Activated T-helper 2 cell treated with anti-CD3 and anti-CD28 coated beads, Interferon-gamma antibody, Interleukin-2, Interleukin-4, amounts not matched to agents 10 μg/mL and 5 μg/mL and 100 μg/mL, durations not matched to agents 14 hours and 24 hours and 36 hours (primary cell): ENCODE measurements at places on chromosomes 4 and X.

DNA sequence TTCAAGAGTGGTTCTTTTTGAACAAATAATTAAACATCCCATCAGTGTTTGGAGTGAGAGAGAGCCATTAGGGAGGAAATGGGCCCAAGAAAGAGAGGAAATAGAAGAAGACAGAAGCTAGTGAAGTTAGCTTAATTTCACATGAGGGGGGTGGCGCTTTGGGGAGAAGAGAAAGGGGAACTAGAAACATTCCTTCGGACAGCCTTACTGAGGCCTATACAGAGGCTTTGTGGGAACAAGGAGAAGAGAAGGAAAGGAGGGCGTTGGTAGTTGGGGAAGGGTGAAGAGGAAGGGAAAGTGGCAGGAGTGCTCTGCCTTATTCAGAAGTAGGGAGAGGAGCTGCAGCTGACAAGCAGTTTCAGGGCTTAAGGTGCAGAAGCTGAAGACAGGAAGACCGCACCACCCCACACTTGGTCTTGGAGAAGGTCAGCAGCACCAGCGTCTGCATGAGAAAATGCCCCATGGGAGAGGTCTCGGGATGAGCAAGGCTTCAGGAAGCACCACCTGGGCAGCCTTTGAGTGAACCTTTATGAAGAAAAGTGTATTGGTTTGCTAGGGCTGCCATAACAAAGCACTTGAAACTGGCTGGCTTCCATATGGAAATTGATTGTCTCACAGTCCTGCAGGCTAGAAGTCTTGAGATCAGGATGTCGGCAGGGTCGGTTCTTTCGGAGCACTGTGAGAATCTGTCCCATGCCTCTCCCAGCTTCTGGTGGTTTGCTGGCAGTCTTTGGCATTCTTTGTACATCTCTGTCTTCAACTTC lies 85.1 kb downstream of the KIT start:
- H3K27me3 ChIP-seq: no peaks in the 10 kb centered on the region
- H3K36me3 ChIP-seq: no peaks in the 10 kb centered on the region
- DNase-seq: no peak
- H3K4me1 ChIP-seq: peaks cover 10% of the 10 kb centered on the region
- H3K27ac ChIP-seq: no peak overlapping the region
- H3K4me3 ChIP-seq: no peak overlapping the region

- H3K27ac ChIP-seq: no peak overlapping the region
- H3K27me3 ChIP-seq: no peaks in the 10 kb centered on the region
These were observed 3.4 kb downstream of the MAGEE2 start for GRCh38 chrX:75781611-75782010.

DNA sequence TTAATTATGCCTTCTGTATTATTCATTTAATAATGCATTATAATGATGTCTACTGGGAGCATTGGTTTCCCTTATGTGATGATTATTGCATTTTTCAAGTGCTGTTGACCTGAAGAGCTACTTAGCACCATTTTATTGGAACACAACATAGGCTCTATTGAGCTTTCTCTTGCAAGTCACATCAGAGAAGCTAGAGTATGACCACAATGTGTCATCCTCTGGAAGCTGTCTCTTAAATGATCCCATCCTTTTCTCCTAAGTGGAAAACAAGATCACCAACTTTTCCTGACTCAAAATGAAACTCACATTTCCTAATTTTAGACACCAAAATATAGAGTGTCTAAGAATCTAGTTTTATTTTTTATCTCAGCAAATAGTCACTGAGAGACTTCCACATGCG lies 1451.9 kb downstream of the PCDH7 start:
- no peaks in the 10 kb centered on the region for H3K27me3 ChIP-seq
- H3K36me3 ChIP-seq: no peaks in the 10 kb centered on the region
- no peak overlapping the region for H3K4me3 ChIP-seq
- no peak for DNase-seq
- H3K27ac ChIP-seq: no peak overlapping the region

DNA sequence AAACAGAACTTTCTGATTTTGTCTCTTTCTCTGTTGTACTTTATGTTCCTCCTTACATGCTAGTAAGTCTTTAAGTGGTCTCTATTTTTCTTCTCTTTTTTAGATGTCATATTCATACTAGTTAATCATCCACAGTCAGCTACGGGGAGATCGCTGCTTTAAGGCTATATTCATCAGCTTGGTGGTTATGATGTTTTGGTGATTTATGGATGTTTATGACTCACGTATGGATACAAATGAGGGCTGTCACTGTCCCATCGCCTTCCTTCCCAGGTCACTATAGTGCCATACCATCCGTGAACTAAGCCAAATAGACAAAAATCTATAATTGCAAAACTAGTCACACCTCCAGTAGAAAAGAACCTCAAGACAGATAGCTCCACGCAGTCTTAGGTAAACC lies 296.8 kb upstream of the AADAT start:
- H3K4me1 ChIP-seq: no peaks in the 10 kb centered on the region
- H3K36me3 ChIP-seq: no peaks in the 10 kb centered on the region
- no peak overlapping the region for H3K27ac ChIP-seq
- no peak overlapping the region for H3K4me3 ChIP-seq

GRCh38 chr4:54173281-54173912 lies 55.7 kb upstream of the PDGFRA start:
- H3K36me3 ChIP-seq: no peaks in the 10 kb centered on the region
- no peaks in the 10 kb centered on the region for H3K4me1 ChIP-seq
- no peak overlapping the region for H3K27ac ChIP-seq
- no peak for DNase-seq

- no peak overlapping the region for H3K27ac ChIP-seq
- H3K4me1 ChIP-seq: no peaks in the 10 kb centered on the region
- no peak overlapping the region for H3K4me3 ChIP-seq
- H3K27me3 ChIP-seq: no peaks in the 10 kb centered on the region
- DNase-seq: no peak
- no peaks in the 10 kb centered on the region for H3K36me3 ChIP-seq
These were observed 1930.5 kb upstream of the AGA start for GRCh38 chr4:179372746-179373145.

DNA sequence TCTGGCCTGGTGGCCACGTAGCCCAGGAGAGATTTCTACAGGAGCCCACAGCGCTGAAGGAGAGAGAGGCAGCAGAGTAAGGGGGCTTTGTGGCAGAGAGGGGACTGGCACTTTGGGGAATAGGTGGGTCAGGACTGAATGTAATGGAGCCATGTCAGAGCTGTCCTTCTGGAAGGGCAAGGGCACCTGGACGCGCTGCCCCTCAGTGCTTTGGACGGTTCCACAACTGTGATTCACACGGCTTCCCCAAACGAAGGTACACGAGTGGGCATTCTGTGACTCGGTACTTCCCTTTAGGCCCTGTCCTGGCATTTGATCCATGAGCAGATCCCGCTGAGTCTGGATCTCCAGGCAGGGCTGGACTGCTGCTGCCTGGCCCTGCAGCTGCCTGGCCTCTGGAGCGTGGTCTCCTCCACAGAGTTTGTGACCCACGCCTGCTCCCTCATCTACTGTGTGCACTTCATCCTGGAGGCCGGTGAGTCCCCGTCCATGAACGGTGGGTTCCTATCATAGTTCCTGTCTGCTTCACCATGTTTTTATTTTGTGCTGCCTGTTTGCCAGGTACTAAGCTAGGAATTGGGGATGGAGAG lies 35.2 kb upstream of the MSANTD1 start:
- H3K27ac ChIP-seq: no peak overlapping the region
- H3K4me1 ChIP-seq: no peaks in the 10 kb centered on the region
- no peak overlapping the region for H3K4me3 ChIP-seq
- DNase-seq: no peak
- peaks cover 76% of the 10 kb centered on the region for H3K36me3 ChIP-seq

DNA sequence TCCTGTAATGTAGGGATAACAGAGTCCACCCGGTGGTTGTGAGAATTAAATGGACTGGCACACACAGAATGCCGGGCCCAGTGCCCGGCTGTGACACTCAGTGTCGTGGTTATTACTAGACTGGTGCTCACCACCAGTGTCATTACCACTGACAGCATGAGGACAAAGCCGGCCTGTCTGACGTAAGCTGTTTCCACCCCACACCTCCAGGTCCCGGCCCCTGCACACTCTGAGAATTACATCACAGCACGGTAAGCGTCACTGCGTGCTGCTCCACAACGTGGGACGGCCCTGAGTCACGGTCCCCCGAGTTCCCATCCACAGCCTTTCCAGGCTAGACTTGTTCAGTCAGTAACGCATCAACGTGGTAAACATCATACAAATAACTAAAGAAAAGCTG lies 22.9 kb downstream of the FAT1 start:
- no peak for DNase-seq
- H3K4me1 ChIP-seq: no peaks in the 10 kb centered on the region
- no peak overlapping the region for H3K4me3 ChIP-seq
- no peaks in the 10 kb centered on the region for H3K27me3 ChIP-seq
- no peaks in the 10 kb centered on the region for H3K36me3 ChIP-seq

DNA sequence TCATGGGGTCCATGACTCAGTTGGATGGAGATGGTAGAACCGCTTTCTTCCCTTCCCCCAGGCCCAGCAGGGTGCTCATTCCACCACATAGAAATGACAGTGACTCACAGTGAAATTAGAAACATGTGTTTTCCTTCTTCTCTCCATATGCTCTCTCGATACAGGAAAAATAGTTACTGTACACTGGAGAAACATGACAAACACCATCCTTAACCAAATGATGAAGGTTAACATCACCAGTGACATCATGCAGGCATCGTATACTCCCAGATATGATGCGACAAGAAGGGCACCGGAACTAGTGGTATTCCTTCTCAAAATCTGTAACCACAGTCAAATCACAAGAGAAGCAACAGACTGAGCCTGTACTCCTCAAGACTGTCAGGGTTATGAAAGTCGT lies 11.7 kb upstream of the RAB40A start:
- no peak for DNase-seq
- H3K36me3 ChIP-seq: no peaks in the 10 kb centered on the region
- peaks cover 4% of the 10 kb centered on the region for H3K4me1 ChIP-seq
- H3K27ac ChIP-seq: no peak overlapping the region
- H3K27me3 ChIP-seq: no peaks in the 10 kb centered on the region

DNA sequence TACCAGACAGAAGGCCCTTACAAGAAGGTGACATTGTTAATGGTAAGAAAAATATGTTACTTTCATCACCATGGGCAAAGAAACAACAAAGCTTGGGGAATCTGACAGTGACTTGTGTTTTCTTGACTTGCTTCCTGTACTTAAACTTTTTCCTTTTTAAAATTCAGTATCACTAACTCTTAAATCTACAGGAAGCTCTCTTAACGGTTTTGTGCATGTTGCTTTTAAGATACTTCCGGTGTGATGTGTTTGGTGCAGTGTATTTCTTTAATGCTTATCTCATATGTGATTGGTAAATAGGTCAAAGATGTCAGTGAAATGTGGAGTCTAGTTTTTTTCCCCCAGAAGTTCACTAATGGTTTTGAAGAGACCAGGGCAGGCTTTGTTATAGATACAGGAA lies 45.2 kb downstream of the ADH5 start:
- H3K27ac ChIP-seq: peak overlapping the region; percentile 82
- H3K36me3 ChIP-seq: peaks cover 75% of the 10 kb centered on the region
- no peak for DNase-seq
- H3K4me1 ChIP-seq: peaks cover 25% of the 10 kb centered on the region

DNA sequence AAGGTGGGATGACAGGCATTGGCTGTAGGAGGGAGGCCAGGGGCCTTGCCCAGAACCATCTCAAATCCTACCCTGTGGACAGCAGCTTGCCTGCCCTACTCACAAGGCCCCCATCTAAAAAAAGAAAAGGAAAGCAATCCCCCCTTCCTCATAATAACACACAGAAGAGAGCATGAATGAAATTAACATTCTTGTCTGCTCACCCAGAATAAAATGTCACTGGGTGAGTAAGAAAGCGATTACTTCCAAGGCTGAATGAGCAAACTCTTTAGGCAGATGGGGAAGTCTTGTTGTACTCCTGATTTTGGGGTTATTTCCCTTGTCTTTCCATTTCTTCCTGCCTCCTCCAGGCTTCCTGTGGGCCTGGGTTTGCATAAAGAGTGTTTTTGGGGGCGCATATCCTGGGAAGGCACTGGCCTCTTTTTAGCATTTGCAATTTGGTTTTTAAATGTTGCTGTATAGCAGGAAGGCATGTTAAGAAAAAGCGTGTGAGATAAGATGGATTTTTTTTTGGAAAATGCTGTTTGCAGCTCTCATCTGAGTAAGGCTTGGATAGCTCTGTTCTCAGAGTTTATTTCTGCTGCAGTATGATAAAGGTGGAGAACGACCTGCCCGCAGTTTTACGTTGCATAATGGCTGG lies 248.3 kb upstream of the GATB start:
- no peak overlapping the region for H3K4me3 ChIP-seq
- no peaks in the 10 kb centered on the region for H3K36me3 ChIP-seq
- H3K27ac ChIP-seq: no peak overlapping the region
- H3K27me3 ChIP-seq: peaks cover 10% of the 10 kb centered on the region
- DNase-seq: no peak

DNA sequence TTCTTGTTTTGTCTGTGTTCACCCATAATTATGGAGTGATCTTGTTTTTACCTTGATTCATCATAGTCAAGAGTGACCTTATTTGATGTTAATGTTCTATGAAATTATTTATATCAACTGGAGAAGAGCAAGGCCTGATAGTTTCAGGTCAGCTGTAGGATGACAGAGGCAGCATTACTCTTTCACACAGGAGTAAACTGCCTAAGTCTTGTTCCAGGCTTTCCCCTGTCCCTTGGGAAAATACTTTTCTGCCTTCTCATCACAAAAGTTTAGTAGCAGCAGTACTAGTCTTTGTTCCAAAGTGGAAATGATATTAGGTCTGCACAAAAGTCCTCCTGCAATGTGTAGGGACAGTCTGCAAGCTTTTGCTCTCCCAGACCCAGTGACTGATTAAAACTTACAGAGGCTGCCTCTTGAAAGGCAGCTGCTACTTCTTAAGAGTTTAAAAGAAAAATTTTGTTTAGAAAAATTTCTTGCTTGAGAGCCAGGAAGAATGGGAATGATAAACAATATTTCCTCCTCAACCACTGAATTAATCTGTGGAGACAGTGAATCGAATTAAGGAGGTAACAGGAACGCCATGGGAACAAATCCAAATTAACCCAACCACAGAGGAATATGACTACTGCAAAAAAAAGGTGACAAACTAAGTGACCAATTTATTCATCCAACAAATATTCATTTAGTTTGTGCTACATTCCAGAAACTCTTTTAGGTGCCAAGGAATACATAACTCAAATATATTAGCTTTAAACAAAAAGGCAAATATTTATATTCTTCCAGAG lies 991.4 kb upstream of the PABPC4L start:
- no peaks in the 10 kb centered on the region for H3K4me1 ChIP-seq
- H3K27ac ChIP-seq: no peak overlapping the region
- no peak overlapping the region for H3K4me3 ChIP-seq
- no peak for DNase-seq
- H3K27me3 ChIP-seq: no peaks in the 10 kb centered on the region
